ENCODE measurements at places on chromosomes 3 and 15. TPM values are rescaled to one million over a fixed set of nuclear protein-coding genes. Genes with fewer than 3 reads are reported as not detected.
A peak's percentile ranks its signal among the peaks of the same experiment; 100 is the strongest.

- DNase-seq = no peak
Observed at GRCh38 chr3:8380904-8381704, 120.5 kb upstream of the LMCD1 start.

DNA sequence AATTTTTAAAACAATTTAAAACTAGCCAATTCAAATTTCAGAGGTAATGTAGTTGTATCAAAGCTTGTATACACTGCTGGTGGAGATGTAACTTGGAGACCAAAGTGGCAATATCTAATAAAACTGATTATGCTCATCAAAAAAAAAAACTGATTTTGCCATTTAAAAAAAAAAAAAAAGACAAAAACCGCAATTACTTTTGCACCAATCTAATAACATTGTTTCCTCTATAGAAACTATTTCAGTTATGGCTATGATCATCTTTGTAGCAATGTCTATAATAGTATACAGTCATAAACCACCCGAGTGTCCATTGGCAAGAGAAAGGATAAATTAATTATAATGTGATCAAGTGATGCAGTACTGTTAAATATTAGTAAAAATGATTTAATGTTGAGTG lies 149.3 kb upstream of the SEMA6D start:
- no peak for DNase-seq

- no peak for DNase-seq
Observed at GRCh38 chr15:72566973-72567372, 87.5 kb upstream of the GOLGA6B start.

- DNase-seq = no peak
Observed at GRCh38 chr3:13658681-13659080, 109.8 kb downstream of the FBLN2 start.

GRCh38 chr15:34038871-34039789 lies at the start of gene AVEN:
AVEN (minus strand) TSS chr15:34039204; CDS start chr15:34039046, 158 bp downstream.
- peak; percentile 72 for DNase-seq

DNA sequence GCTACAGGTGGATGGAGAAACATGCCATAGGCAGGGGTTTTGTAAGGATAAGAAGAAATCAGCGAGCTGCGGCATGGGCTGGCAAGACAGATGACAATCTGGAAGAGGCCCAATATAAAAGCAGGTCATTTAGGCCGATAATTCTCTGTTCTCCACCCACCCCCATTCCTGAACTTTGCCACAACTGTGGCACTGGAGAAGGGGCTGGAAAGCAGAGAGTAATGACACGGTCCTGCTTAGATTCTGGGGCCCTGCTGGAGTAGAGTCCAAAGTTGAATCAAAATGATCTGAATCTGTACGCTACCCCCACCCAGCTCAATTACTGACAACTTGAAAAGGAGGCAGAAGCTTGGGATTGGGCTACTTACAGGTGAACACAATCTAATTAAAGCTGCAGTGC lies 18.4 kb upstream of the BUB1B start:
- no peak for DNase-seq

GRCh38 chr3:40753291-40753770 lies 228.6 kb downstream of the ZNF621 start:
- DNase-seq = no peak

- no peak for DNase-seq
Observed at GRCh38 chr3:192915304-192915703, 2.4 kb downstream of the MB21D2 start.

DNA sequence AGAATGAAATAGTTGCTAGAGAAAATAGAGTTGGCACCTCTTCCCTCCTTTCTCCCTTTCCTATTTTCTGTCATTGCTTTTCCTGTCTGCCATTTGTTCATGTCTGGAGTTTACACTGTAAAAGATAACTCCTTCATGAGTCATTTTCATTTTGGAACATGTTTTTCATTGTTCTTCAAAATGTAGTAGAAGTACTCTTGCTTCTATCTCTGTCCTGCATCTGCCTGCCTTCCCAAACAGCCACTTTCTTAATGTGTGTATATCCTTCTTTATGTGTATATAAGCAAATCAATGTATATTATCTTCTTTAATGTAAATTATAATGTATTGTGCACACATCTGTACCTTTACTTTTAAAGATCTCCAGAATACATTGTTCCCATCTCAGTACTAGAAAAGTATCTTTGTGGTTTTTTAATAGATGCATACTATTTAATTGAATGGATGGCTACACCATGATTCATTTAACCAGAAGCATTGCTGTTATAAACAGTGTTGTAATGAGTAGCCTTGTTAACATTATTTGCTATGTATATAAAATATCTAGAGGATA lies 41.1 kb downstream of the TSC22D2 start:
- DNase-seq = no peak

DNA sequence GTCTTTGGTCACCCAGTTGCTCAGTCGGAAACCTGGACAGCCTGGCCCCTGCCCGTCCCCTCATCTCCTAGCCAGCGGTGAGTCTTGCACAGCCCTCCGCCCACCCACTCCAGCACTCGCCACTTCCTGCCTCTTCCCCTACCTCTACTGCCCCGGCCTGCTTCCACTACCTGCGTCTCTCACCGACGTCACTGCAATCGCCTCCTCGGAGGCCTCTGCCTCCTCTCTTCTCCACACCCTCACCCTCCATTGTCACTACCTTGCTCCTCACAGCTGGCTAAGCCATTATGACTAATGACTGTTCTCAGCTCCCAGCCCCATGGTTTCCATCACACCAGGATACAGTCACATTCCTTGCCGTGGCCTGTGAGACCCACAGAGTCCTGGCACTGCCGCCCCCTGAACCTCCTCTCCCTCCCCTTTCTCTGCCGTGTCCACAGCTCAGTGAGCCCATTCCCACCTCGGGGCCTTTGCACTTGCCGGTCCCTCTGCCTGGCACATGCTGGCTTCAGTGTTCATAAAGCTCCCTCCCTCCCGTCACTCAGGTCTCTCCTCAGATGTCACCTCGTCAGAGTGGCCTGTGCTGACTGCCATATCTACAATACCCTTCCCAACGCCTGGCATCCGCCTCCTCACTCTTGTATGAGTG lies 104.8 kb downstream of the FBLN2 start:
- no peak for DNase-seq

DNA sequence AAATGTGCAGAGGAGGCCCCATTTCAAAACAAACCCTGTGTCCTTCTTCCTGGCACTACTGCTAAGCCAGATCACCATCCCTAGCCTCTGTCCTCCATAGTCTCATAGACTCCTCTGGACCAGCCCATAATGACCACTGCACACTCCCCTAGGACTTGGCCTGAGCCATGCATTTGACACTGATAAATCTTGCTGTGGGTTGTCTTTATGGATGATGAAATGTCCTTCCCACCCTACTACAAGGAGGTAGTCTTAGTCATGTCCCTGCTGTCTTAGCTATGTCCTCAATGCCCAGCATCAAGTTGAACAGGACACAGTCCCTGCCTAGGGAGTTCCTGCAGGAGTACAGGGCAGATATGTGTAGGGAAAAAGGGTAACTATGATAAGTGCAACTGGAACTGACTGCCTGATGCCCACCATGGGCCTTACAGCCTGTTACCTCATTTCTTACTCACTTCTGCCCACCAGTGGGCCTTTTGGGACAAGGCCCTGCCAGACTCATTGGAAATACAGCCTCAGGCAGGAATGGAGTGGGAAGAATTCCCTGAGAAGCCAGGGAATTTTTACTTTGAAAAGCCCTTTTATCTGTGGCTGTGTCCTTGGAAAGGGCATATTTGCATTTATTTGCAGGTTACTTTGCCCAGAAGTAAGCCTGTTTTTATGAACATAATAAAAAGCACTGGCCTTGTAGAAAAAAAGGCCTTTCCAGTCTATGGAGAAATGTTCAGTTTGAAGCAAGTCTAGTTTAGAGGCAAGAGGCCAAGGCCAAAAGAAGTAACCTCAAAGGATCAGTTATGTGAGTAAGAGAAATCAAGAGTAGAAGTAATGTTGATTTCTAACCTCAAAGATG lies 199.6 kb upstream of the EIF1B start:
- no peak for DNase-seq

DNA sequence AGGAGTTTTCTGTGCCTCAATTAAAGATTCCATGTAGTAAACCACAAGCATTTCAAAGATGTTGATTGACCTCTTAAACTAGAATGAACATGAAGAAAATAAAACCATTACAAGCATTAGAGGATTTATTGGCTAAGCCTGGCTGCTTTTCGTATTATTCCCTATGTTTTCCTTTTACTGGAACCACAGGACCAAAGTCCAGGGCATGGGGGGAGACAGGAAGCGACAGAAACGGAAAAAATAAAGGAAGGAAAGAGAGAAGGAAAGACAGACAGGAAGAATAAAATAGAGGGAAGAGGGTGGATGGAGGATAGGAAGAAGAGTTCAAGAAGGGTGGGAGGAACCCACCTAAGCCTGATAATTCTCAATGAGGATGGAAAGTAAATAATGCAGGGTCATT lies 169.9 kb downstream of the SHQ1 start:
- DNase-seq = no peak

- DNase-seq = no peak
Observed at GRCh38 chr3:168002786-168003368, 92.8 kb downstream of the GOLIM4 start.

- no peak for DNase-seq
Observed at GRCh38 chr3:187445356-187445755, 77.2 kb downstream of the RTP4 start.

DNA sequence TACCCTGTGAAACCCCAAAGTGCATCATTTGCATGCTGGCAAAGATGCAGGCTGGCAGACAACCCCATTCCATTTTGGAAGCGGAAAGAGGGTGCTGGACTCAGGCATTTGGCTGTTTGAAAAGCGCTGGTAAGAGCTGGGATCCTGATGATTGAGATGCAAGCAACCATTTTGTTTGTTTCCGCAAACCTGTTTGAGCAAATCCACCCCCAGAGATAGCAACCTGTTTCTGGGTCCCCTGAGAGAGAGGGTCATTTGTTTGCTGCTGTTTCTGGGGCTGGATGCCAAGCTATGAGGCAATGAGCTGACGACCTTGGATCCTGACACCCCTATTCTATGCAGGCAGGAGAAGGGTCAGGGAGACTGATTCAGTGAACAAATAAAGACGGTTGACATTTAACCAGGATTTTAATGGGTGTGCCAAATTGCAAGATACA lies 9.8 kb downstream of the SLC6A1 start:
- DNase-seq = no peak

GRCh38 chr15:92521624-92522008 lies 127.9 kb downstream of the ST8SIA2 start:
- peak; percentile 76 for DNase-seq

TNFSF10 gene
- total RNA-seq = 13.7 TPM

FRMD5 gene
- 44.0 TPM for total RNA-seq

PLAAT1 gene
- total RNA-seq = 4.5 TPM

GHSR gene
- not detected for total RNA-seq

P4HTM gene
- total RNA-seq = 25.1 TPM

FAM174B gene
- 11.9 TPM for total RNA-seq

LRRC58 gene
- total RNA-seq = 7.9 TPM
